ENCODE measurements at places on chromosomes 3 and 15.

GRCh38 chr15:90918835-90919234 is 13.5 kb downstream of the HDDC3 start:
- DNase-seq, result no peak

DNA sequence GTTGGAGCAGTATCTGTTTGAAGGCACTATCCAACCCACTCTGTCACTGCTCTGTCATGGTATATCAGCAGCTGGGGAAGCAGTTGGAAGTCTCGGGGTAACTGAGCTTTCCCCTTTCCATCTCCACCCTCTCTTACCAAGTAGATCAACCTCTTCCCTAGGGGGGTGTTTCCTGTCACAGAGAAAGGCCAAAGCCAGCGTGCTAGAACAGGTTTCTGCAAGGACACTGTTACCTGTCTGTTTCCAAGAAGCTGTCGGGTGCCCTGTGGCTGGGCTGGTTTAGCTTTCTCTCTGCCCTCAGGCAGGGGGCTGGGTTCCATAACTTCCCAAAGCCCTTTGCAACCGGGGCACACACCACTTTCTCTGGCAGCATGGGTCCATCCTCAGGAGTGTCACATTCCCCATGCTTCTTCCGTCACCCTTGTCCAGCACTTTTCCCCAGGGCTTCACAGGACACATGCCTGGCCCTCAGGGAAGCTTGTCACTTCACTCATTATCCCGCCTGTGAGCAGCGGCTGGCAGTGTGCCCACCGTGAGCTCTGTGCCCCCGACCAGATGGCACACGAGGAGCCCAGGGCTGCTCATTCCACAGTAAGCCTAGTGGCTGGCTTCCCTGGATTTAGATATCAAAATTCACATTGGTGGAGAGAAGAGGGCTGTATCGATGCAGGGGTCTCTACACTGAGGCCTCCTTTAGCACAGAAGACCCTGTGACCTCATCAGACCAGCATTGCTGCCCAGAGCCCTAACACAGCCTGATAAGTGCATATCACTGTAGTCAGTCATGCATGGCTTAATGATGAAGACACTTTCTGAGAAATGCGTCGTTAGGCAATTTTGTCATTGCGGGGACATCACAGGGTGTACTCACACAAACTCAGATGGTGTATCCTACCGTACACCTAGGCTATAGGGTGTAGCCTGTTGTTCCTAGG is 205.8 kb downstream of the SLCO3A1 start:
- no peak for DNase-seq

DNA sequence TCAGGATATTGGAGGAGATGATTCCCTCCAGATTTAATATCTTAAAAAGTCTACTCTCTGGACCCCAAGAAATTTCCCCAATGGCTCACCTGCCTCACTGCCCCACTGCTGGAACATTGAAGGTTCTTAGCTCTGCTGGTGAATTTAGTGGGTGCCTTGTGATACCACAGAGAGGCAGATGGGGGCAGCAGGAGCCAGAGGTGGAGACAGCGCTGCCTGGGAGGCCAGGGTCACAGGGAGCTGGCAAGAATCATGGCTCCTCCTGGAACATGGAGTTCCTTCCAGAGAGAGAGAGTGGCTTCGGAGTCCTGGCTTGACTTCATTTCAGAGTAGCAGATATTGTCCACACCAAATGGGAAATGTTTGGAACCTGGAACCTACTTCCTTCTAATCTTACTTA is 263.5 kb upstream of the CFAP20DC start:
- no peak for DNase-seq

DNA sequence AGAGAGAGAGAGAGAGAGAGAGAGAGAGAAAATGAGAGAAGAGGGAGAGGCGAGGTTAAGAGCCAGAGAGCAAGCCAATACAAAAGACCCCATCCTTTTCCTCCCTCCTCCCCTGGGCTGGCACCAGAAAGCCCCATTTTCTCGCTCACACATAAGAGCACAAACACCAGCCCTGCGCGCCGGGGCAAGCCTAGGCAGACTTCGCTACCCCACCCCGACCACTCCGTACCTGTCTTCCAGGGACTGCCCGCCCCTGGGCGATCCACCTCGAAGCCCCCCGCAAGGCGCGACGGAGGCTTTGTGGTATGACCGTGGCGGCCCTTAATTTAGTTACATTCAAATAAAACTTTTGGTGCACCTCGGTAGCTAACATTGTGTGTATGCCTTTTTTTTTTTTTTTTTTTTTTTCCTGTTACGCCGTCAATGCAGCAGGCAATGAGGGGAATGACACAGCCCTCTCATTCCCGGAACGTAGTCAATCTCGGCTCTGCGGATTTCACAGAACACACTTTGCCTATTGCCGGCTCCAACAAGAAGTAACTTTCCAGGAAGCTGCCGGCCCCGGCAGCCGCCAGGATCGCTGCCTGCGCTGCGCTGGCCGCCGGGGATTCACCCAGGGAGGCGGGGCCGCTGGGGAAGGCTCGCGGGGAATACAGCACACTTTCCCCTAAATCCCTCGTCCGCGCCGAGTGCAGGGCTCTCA is 7.7 kb downstream of the BCL6 start:
- peak; percentile 43 for DNase-seq

DNA sequence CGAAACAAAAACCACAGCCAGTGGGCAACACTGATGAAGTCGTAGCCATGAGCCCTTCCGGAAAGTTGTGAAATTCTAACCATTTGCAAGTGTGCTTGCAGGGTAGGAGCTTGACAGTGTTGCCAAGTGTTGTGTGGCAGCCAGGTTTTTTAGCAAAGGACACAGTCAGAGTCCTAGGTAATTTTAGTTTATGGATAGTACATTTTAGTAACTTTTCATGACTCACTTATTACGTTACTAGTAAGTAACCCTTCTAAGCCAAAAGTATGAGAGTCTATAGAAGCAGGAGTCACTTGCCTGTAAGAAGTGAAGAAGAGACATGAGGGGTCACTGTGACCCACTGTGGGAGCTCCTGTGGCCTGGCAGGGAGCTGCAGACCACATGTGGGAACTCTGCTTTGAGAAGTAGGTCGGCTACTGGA is 54.8 kb upstream of the ADPGK start:
- DNase-seq, result no peak

GRCh38 chr3:198081421-198081844 is 121.4 kb downstream of the LMLN start:
- DNase-seq, result no peak

- no peak for DNase-seq
Observed at GRCh38 chr3:60856257-60857046, 394.8 kb downstream of the FHIT start.

DNA sequence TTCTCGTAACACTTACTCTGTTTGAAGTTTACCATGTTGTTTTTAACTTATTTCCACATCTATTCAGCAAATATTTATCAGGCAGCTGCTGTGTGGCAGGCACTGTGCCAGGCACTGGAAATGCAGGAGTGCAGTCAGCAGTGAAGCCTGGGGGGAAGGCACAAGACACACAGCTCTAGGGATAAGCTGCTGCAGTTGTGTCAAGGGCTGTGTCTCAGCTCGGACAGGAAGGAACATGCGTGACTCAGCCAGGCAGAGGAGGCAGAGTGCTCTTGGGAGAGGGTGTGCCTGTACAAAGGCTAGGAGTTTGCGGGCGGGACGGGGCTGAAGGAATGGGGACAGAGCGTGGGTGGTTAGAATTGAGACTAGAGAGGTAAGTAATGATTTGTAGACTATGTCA is 24.7 kb downstream of the LYSMD4 start:
- DNase-seq, result no peak

GRCh38 chr3:144809380-144809779 is 837.8 kb downstream of the DIPK2A start:
- DNase-seq, result no peak

DNA sequence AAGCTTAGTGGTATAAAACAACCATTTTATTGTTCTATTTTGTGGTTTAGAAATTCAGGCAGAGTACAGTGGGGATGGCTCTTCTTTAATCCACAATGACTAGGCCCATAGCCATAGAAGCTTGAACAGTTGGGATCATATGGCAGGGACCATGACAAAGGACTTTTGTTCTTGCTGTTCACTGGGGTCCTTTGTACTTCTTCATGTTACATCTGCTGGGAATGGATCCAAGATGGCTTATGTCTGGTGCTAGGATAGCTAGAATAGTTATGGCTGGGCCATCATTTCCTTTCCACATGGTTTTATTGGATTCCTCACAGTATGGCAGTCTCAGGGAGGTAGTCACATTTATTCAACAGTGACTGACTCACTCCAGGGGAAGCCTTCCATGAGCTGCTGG is 427.9 kb upstream of the AGTR1 start:
- no peak for DNase-seq

DNA sequence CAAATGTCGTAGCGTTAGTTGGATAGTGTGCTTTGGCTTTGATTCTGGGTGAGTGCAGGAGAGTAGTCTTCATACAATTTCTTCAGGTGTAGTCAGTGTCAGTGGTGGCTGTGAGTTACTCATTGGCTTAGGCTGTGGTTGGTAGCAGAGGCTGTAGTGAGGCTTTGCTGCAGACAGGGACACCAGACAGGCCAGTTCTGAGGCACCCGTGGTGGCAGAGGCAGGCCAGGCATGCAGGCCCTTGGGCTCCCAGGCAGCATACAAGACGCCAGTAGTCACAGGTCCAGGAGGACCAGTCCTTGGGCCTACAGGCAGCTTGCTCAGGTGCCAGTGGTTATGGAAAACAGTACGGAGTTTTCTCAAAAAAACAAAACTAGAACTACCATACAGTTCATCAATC is 61.3 kb downstream of the DMXL2 start:
- no peak for DNase-seq

DNA sequence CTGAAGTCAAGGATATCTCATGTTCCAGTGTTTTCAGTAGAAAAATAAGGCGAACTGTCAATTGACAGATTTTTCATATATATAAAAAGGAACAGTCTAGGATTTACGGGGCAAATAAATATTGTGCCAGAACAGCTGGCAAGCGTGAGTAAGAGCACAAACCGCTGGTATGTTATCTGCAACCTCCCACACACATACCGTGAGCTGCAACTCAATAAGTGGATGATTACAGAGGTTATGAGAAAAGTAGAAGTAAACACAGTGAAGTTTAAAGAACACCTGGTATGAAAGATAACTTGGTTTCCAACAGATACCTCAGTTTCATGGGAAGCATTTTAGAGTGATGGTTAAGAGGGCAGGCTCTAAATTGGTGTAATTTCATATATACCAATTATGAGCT is 733.4 kb downstream of the TUSC7 start:
- DNase-seq, result no peak

- DNase-seq, result no peak
Observed at GRCh38 chr3:155307183-155307582, 13.7 kb upstream of the STRIT1 start.

GRCh38 chr3:177837951-177838655 is 640.8 kb upstream of the TBL1XR1 start:
- DNase-seq, result no peak

DNA sequence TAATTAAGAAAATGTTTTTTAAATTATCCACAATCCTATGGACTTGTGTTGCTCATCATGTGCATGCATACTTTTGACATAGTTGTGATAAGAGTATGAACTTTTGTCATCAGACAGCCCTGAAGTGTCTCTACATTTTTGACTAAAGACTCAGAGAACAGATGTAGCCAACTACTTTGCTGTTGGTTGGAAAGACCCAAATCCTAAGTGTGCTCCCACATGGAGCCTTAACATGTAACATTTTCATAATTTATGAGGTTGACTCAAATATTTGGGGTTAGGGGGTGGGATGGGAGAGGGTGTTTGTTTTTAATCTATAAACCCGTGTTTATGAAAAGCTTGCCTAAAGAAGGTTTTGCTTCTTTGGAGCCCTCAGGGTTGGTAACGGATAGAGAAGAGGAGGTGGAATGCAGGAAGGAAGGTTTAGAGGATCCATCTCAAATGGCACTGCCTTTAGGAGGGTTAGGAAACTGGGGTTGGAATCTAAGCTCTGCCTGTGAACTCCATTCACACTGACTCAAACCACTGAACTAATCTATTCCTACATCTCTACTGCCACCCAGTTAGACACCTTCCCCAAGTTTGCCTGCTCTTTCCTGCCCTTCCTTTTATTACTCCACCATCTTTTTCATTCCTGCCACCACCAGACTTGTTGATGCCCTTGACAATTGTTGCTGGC is 3.7 kb downstream of the BOC start:
- no peak for DNase-seq

DNA sequence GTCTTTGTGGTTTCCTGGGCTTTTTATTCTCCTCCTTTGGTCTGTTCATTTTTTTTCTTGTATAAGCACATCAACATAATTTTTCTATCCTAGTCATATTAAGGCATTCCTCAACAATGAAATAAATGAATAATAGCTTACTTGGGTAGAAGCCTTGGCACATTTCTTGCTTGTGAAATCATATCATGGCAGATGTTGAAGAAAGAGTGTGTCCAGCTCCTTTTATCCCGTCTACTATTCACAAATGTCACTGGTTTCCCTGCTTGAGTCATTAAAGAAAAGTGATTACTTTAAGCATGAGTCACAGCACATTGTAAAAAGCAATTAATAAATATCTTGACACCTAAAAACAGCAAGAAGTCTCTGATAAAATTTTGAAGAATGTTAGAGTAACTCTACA is 42.1 kb downstream of the MINAR1 start:
- DNase-seq, result no peak

- DNase-seq, result no peak
Observed at GRCh38 chr15:58407778-58408177, 24.0 kb upstream of the LIPC start.

GRCh38 chr3:65368866-65369265 is 669.9 kb downstream of the MAGI1 start:
- DNase-seq, result no peak

DNA sequence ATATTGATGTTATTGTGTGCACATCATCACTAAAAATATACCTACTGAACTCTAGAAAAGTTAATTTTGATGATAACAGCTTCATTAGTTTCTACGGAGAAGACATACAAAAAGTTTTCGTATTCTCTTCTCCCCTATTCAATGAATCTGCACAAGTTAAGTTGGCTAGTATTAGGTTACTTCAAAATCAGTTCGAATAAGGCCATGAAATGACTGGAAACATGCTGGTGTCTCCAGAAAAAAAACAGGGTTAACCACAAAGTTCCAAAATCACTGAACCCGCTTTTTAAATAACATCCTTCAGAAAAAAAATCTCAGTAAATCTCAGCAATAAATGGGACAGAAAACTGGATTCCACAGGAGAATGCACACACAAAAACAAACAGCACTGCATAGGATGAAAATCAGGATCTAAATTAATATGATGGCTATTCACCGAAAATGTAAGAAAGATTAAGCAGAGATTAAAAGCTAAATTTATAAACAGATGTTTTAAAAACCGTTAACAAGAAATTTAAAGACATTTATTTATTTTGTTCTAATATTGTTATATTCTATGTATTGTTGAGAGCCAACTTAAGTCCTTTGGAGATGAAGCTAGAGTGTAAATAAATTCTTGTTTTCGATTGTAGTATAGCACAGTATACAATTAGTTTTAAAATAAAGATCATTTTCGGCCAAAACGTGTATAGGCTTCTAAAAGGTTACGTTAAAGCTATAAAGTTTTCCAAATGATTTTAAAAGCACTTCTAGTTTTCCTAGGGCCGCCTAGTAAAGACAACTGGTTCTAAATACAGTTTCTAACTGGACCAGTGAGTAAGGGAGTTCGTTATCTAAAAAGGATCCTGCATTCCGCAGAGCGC is 1.0 kb downstream of the IGSF11 start:
- DNase-seq, result no peak

GRCh38 chr3:182212479-182213076 is 500.9 kb downstream of the SOX2 start:
- DNase-seq, result no peak
